ENCODE measurements at places on chromosomes 2 and 18. TPM values are rescaled to one million over a fixed set of nuclear protein-coding genes. Genes with fewer than 3 reads are reported as not detected.

- DNase-seq, result no peak
Observed at GRCh38 chr2:96164459-96165184, 19.4 kb upstream of the DUSP2 start.

DNA sequence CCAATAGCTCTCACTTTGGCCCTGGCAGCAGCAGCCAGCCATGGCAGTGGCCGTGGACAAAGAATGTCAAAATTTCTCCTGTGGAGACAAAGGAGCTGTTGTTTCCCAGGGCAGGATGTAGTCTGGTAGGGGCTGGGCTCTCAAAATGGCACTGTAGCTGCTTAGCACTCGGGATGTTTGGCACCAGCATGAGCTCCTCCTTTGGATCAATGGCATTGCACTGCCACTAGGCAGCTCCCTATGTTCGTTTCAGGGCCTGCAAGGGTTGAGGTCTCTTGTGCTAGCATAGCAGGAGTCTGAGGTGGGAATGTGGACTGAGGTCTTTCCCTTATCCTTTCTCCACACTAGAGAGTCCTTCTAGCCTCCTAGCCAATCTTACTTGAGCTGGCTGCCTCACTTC is 948.8 kb upstream of the FAM98A start:
- DNase-seq, result no peak

DNA sequence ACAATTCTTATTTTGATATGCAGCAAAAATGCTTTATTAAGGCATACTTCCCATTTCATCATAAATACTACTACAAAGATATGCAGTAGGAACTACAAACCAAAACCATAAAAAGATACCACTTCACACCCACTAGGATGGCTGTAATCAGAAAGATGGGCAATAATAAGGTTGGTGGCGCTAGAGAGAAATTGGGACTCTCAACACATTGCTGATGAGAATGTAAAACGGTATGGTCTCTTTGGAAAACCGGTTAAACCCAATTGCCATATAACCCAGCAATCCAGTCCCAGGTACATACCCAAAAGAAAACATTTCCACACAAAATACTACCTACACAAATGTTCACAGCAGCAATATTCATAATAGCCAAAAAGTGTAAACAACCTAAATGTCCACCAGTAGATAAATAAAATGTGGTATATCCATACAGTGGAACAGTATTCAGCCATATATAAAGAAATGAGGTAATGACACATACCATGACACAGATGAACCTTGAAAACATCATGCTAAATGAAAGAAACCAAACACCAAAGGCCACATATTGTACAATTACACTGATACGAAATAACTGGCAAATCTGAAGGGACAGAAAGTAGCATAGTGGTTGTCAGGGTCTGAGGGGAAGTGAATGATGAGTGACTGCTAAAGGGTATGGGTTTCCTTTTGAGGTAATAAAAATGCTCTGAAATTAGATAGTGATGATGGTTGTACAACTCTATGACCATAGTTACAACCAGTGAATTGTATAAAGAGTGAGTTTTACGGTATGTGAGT is 12.7 kb downstream of the SP3 start:
- DNase-seq, result no peak

DNA sequence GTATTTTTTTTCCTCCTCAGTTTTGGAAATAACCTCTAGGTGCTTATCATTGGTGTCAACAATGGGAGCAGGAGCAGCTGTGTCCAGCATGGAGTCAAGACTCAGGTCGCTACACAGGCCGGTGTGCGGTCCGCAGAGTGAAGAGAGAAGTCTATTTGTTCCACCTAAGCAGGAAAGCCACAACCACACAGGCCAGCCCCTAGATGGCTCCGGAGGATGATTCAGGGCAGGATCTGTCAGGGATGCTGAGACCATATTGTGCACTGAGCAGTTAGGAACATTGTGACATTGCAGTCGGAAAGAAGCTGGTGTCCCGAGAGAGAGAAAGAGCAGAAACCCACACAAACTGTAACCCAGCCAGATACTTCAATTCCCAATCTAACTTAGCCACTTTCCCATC is 136.9 kb downstream of the GAREM1 start:
- no peak for DNase-seq

Gene SLC40A1
- total RNA-seq, result 1.8 TPM

Data from natural killer cell (primary cell).